ENCODE measurements at places on chromosomes 11 and 22.

DNA sequence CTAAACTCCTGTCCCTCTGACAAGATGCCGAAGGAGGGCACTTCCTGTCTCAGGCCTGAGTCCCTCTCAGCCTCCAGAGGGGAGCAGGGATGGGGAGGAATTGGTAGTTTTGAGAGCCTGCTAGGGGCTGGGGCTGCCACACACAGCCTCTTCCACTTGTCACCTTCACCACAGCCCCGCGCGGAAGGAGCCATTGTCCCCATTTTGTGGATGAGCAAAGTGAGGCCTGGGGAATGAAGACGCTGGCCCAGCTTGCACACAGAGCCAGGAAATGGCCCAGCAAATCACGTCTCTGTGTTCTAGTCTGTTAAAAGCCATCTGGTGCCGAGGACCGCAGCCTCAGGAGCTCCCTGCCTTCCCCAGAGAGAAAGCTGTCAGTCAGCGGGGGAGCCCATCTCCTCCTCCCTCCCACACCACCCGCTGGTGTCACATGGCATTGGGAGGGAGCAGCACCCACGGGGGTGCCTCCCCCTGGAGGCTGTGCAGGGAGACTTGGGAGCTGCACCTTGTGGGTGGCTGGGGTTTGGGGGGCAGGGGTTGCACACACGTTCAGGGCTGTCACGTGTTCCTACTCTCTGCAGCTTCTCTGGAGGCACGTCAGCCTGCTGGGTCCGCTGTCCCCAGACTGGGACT lies 34.6 kb downstream of the RASD2 start:
- no peak for DNase-seq

- no peak for DNase-seq
Observed at GRCh38 chr11:124538019-124538418, 5.4 kb downstream of the OR8B12 start.

GRCh38 chr11:726278-727220 lies 20.5 kb downstream of the EPS8L2 start:
- peak; percentile 55 for DNase-seq

- DNase-seq: no peak
Observed at GRCh38 chr22:45136594-45136993, 27.1 kb upstream of the NUP50 start.

- DNase-seq: no peak
Observed at GRCh38 chr11:129251067-129251466, 58.9 kb upstream of the ARHGAP32 start.
